ENCODE measurements at places on chromosomes 1 and 21.

DNA sequence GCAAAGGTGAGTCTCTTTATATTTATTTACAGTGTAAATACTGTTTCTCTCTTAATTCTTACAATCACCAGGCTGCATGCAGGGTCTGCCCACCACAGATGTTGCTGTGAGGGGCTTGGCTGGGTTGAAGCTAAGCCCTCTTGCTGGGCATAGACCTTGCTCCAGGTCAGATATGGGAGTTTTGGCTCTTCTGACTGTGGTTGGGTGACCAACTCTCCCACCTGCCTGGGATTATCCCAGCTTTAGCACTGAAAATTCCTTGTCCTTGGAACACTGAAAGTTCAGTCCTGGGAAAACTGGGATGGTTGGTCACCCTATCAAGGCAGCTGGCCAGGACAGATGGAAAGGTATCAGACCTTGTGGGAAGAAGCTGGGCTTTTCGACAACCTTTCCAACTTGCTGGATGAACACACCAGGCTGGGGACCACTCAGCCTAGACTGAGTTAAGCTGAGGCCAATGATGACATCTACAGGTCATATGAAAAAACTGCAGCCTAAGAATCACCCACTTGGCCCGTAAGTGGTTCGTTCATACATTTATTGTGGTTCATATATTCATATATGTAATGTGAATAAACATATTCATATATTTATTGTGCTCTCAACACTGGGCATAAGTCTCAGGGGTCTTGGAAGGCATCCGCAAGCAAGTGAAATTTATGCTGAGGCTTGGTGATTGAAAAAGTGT lies 26.6 kb upstream of the HPDL start:
- peak; percentile 46 for DNase-seq

- DNase-seq = no peak
These were observed 5.1 kb upstream of the OLIG2 start for GRCh38 chr21:33020558-33021100.

GRCh38 chr1:228695015-228695955 lies 40.0 kb upstream of the RHOU start:
- peak; percentile 24 for DNase-seq

- DNase-seq = no peak
These were observed 40.0 kb upstream of the ATP2B4 start for GRCh38 chr1:203586496-203587081.

- no peak for DNase-seq
These were observed 30.8 kb downstream of the PLEKHO1 start for GRCh38 chr1:150180474-150180873.
